Skin of body (tissue), 3 donors: ENCODE measurements at places on chromosomes 1 and 21. TPM values are rescaled to one million over a fixed set of nuclear protein-coding genes. Genes with fewer than 3 reads are reported as not detected.

NCF2 gene
- 19.1 TPM for total RNA-seq

DNA sequence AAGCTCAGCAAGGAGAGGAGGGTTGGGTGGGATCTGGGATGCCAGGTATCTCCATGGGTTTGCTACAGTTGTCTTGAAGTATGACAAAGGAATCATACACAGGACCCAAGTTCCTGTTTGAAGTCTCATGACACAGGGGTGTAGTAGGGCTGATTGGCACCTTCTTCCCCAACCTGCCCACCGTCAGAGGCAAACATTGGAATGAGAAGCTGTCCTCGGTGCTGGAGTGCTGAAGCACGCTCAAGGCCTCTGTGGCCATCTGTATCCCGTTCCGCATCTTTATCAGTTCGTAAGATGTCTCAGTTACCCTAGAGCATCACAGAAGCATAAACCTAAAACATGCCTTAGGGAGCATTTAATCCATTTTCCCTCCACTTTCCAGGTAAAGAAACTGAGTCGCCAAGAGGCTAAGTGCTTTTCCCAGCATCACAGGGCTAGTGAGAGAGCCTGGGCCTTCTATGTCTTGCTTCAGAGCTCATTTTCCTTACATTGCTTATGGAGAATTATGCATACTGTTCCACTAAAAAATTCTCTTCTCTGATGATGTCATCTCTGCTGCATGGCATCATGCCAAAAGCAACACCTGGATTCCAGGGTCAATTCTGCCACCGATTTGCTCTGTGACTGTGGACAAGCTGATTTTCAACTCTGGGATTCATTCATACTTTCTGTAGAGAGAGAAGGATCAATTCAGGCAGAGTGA, 34.2 kb downstream of the VWA5B1 start:
- no peak for DNase-seq

PCAT6 gene
- not detected for total RNA-seq

DNA sequence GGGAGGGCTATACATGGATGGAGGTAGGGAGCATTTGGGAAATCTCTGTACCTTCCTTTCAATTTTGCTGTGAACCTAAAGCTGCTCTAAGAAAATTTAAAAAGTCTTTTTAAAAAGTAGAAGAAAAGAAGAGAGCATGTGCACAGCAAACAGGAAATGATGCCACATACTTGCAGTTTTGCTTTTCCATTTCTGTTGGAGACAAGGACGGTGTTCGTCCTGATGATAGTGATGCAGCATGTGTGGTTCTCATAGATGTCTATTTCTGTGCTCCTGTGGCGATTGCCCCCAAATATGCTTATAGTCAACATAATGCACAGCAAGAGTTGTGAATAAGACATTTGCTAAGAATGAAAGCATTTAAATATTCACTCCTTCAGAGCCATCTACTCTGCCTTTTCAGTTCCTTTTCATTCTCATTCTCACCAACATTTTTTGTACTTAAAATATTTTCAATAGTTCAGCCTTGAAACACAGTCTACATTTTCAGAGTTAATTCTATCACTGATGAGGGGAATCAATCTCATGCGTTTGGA, 66.6 kb downstream of the LRRC8C start:
- no peak for DNase-seq

DNA sequence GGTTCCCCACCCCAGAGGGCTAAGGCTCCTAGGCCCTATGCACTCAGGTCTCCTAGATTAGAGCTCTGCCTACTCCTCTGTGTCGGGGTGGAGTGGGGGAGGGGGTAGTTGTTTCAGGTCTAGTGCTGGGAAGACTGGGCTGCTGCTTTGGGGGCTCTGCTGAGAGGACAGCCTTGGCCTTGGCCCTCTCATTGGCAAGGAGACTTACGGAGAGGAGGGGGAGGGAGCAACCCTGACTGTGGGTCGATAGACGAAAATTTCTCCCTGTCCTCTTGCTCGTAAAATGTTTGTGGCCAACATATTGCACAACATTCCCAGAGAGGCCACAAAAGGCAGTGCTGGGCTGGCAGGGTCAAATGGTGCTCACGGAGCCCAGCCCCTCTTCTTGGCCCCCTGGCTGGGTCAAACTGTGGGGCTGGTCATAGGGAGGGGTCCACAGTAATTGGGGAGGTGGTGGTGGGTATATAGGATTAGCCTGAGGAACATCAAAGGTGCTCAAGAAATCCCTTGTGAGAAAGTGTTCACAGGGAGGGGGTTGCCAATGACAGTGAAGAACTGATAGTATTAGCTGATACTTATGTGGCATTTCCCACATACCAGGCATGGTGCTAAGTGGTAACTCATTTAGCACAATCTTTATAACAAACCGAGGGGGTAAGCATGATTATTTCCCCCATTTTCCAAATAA, 8.5 kb upstream of the DMBX1 start:
- no peak for DNase-seq

TTC22 gene
- 3.6 TPM for total RNA-seq

TMCO4 gene
- 6.1 TPM for total RNA-seq

- DNase-seq, result no peak
These were observed 438.3 kb downstream of the CAMTA1 start for GRCh38 chr1:7223334-7224080.

DNA sequence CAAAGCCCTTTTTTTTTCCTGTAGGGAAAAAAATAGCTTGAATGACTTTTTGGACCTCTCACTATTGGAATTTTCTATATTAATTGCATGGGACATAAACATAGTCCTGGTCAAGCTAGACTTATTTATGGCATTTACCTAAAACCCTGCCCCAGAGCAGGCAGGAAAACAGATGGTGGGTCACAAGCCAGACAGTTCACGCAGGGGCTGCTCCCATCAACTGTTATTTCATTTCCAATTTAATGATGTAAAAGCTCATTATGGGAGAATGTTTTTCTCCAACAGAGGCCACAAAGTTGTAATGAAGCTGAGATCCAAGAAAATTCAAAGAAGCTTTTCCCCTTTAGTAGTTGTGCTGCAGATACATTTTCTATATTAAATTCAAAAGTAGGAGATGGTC, 99.2 kb downstream of the SGIP1 start:
- DNase-seq, result no peak

DNA sequence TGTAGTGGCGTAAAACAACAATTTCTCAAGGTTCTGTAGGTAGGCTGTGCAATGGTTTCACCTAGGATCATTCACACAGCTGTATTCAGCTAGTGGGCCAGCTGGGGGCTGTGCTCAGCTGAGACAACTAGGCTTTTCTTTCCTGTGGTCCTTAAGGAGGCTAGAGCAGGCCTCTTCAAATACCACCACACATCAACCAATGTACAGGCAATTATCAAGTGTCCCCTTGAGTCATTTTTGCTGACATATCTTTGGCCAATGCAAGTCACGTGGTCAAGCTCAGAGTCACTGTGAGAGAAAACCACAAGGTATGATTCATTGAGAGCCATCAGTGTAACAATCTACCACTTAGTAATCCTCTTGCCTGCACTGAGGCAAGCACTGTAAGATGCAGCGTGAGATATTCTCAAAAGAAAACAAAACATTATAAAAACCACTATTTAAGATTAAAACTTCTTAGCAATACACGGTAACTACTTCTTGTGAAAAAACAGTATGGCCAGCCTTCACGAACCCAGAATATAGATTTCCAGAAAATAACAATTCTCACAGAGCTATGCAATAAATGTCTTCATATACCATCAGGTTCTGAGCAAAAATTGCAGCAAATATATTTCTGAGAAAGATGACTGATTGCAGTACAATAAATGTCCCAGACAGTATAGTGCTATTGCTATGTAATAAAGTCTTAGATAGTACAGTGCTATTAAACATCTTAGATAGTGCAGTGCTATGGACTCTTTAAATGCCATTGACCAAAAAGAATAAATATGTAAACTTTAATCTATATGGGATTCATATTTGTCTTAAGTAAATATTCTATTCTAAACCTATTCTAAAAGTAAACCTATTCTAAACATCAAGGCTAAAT, 55.3 kb downstream of the NME7 start:
- DNase-seq, result no peak

CD244 gene
- total RNA-seq, result 0.49 TPM

- DNase-seq, result no peak
These were observed at the start of gene PLCH2 for GRCh38 chr1:2476061-2476999. Gene PLCH2 (plus strand): TSS chr1:2476289. CDS start chr1:2476589, 300 bp downstream.

DNA sequence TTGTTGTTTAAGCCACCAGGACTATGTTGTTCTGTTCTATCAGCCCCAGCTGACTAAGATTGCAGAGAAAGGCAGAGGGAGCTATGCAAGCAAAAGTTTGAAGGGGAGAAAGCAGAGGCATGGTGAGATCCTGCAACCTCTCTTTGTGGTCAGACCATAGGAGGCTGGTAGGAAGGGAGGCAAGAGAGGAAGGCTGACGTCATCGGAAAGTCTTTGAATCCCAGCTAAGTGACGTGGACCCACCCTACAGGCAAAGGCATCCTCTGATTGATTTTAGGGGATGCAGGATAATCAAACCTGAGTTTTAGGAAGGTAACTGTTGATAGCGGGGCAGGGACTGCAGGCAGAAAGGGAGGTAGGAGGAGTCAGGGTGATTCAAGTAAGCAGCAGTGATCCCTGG, 23.3 kb upstream of the TNNI1 start:
- no peak for DNase-seq
